ENCODE measurements at places on chromosomes 16 and 17.

- peak; percentile 59 for DNase-seq
These were observed 5.9 kb downstream of the BBS2 start for GRCh38 chr16:56513972-56514371.

- DNase-seq, result peak; percentile 28
These were observed 198.4 kb upstream of the SOX9 start for GRCh38 chr17:71922439-71922838.

- no peak for DNase-seq
These were observed 39.2 kb downstream of the ZNF778 start for GRCh38 chr16:89256651-89257254.

GRCh38 chr16:87107201-87107600, 210.0 kb downstream of the C16orf95 start:
- DNase-seq, result no peak

- DNase-seq, result no peak
These were observed 29.9 kb downstream of the CLUH start for GRCh38 chr17:2681650-2682049.

DNA sequence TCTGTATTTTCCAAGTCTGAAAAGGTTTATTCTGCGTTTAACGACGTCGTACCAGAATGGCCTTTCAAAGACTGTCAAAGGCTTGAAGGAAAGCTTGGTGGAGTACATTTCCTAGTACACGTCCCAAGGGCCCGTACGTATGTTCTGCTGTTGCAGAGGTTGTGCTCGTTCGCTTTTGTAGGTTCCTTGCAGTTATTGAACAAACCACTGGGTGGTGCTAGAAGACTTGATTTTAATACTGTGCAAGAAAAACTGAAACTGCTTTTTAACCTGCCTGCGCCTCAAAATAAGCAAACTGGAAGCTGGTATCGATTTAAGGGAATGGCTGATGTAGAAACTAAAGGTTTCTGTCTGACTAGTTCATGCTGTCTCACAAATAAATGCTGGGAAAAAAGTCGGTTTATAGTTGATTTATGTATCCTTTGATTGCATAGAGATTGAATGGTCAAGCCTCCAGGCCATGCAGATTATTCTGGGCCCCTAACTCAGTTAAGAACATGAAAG, 54.6 kb downstream of the USP10 start:
- DNase-seq, result no peak

- no peak for DNase-seq
These were observed 4.1 kb downstream of the SLC7A6OS start for GRCh38 chr16:68306633-68307032.

Data from breast epithelium (tissue), 4 donors.